ENCODE measurements at places on chromosomes 2 and 18. TPM values are rescaled to one million over a fixed set of nuclear protein-coding genes. Genes with fewer than 3 reads are reported as not detected.

The ANKRD30B gene
- 0.06 TPM for polyA plus RNA-seq

The CAPN14 gene
- not detected for polyA plus RNA-seq

The CTAGE1 gene
- not detected for polyA plus RNA-seq

The MBD5 gene
- 19.2 TPM for polyA plus RNA-seq

DNA sequence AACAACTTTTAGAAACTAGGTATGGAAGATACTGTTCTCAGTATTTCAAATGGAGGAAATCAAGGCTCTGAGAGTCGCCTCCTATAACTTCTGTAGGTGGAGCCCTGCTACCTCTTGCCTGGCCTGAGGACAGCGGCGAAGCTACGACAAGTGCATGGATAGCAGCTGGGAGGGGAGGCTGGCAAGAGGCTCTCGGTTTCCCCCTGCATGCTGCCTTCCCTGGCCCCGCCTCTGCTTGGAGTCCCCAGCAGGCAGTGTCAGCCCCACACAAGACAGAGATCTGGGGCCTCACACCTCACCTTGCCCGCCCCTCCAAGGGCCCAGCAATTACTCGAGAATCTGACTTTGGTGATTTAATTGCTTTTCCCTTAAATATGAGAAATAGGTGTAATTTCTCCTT lies 107.6 kb upstream of the POU3F3 start:
- DNase-seq = no peak

DNA sequence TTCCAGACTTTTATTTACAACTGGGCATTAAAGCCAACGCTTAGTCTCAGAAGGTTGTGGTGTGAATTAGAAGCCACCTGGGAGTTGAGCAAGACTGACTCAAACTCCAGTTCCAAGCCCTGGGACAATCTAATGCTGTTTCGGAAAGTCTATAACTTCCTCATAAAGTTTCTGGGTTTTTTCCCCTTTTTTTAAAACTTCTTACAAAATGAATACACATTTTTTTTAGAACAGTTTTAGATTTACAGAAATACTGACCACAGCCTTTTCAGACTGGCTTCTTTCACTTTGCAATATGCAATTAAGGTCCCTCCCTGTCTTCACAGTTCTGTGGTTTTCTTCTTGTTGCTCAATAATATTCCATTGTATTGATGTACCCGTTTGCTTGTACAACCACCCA lies 115.9 kb upstream of the TWIST2 start:
- DNase-seq = no peak

GRCh38 chr2:178315488-178315948 lies 121.2 kb downstream of the OSBPL6 start:
- no peak for DNase-seq

- no peak for DNase-seq
These were observed 12.0 kb upstream of the DARS1 start for GRCh38 chr2:135997380-135997779.

GRCh38 chr2:230327418-230328154 lies 593 bp downstream of the SP140L start:
- no peak for DNase-seq
